ENCODE measurements at places on chromosomes 1 and 21.

DNA sequence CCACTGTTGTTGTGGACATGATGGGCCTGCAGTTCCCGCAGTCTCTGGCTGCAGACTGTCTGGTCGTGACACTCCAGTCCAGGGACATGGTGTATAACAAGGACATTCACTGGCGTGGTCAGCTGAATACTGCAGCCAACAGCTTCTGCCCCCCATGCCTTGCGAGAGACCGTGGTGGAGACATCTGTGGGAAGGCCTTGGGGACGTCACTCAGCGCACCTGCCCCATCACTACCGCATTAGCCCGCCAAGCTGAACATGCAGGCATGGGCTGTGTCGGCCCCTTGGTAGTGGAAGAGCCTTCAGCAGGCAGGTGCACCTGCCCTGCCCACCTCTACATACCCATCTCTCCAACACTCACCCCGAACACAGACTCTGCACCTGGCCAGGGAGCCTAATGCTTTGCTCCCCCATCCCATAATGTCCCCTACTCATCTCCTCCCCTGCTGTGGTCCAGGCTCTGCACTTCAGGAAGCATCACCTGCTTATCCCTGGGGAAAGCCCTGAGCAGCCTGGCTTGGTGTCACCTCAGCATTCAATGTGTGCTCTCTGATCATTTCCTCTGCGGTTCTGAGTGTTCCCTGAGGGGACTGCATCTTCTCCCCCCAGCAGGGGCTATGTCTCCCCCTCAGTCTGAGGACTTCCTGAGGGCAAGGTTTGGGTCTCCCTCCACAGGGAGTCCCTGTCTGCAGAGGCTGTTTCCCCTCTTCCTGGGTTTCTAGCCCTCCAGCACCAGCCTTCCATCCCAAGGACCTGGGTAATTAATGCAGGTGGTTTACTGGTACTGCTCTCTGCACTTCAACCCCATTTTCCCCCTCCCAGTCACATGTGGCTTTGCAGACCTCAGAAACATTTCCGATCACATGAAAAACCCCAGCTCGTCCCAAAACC lies 3.2 kb downstream of the PGLYRP4 start:
- no peak for DNase-seq

GRCh38 chr1:154926201-154926600 lies 10.3 kb downstream of the PMVK start:
- DNase-seq = no peak

- DNase-seq = peak; percentile 78
Measured at GRCh38 chr1:93552741-93553455, 105.0 kb downstream of the FNBP1L start.

DNA sequence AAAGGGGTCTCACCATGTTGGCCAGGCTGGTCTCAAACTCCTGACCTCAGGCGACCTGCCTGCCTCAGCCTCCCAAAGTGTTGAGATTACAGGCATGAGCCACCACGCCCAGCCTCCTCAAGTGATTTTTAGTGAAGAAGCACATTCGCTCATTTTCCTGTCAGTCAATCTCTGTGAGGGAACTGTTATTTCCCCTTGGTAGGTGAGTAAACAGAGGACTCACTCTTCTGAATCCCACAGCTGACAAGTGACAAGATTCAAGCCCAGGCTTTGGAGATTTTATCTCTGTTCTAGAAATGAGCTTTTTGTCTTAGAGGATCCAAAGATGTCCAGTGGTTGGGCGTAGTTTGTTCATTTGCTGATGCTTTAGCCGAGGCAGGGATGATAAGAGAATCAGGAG lies 43.9 kb upstream of the TACSTD2 start:
- no peak for DNase-seq

DNA sequence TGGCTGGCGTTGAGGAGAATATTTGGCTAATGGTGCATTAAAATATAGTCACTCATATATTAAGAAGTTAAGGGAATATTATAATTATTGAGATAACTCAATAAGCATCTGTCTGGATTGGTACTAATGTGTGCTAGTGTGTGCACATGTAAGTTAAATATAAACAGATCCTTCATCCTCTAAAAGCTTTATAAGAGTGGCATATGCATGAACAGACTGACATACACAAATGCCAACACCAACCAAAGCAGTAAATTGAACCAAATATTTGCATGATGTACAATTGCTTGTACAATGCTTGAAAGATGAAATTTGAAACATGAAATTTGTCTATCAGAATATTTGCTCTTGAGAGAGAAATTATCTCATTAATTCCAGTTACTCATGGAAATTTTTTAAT lies 344.9 kb downstream of the ADGRL2 start:
- no peak for DNase-seq

DNA sequence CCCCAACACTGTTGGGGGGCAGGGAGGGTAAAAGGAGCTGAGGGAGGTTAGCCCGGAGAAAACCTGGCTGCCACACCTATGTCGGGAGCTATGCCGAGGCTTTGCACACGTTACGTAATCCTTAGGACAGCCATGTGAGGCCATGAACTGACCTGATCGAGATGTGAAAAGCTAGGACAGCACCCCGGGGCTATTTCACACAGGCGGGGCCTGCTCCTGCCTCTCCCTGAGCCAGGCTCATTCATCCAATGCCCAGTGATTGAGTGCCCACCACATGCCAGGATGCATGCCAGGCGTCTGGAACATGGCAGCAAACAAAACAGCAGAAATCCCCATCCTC lies 30.2 kb downstream of the LDLRAP1 start:
- DNase-seq = no peak

DNA sequence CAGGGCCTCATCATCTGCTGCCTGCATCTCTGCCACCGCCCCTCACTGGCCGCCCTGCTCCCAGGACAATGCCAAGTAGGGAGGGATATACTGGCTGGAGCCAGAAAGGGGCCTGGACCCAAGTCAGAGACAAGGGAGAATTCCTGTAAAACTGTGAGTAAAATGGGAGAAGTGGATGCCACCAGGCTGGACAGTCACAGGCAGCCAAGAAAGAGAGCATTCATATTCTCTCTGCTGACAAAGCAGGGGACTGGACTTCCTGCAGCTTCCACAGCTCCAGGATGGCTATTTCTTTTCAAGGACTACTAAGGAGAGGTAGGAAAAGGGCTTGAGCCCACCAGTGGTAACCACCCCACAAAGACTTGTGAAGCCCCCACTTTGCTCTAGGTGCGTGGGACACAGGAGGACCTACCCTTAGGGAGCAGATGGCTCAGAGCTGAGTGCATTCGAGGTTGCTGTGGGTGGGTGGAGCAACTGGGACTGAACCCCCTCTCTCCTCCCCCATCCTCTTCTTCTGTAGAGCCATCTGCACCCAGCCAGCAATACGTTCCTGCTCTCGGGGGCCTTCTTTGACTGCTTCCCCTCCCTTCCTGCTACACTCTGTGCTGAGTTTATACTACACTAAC lies 57.5 kb downstream of the GLIS1 start:
- no peak for DNase-seq

GRCh38 chr1:15254559-15254958 lies 7.5 kb downstream of the FHAD1 start:
- peak; percentile 34 for DNase-seq

DNA sequence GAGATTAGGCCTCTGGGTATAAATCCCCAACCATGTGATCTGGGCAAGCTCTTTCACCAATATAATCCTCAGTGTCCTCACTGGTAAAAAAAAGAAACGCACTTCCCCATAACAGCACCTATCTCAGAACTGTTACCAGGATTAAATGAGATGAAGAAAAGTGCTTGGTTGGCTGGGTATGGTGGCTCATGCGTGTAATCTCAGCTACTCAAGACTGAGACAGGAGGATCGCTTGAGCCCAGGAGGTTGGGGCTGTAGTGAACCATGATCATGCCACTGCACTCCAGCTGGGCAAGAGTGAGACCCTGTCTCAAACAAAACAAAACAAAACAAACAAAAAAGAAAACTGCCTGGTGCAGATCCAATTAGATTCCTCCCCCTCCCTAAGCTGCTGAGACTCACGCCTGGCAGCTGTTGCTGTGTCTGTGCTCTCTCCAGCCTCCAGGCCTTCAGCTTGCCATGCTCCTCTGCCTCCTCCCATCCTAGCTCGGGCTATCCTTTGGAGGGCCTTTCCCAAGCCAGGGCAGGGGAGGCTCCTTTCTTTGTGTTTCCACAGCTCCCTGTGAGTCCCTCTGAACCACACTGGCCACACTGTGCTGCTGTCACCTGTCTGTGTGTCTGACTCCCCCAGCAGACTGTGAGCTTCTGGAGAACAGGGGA lies 19.0 kb downstream of the CYB5RL start:
- no peak for DNase-seq

DNA sequence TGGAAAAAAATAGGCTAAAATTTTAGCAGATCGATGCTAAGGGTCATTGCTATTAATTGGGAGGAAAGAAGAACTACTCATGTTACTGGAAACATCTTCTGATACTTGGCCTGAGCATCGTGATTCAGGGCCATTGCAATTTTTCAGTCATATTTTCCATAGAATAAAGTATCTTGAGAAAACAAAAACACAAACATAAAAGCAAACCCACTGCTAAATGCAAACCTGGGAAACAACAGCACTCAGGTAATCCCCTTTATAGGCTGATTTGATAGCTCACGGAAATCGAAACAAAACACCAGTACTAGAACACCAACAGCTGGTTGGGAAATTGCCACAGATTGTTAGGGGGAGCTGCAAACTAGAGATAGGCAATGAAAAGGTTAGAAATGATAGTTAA lies 172.9 kb upstream of the ESRRG start:
- no peak for DNase-seq

DNA sequence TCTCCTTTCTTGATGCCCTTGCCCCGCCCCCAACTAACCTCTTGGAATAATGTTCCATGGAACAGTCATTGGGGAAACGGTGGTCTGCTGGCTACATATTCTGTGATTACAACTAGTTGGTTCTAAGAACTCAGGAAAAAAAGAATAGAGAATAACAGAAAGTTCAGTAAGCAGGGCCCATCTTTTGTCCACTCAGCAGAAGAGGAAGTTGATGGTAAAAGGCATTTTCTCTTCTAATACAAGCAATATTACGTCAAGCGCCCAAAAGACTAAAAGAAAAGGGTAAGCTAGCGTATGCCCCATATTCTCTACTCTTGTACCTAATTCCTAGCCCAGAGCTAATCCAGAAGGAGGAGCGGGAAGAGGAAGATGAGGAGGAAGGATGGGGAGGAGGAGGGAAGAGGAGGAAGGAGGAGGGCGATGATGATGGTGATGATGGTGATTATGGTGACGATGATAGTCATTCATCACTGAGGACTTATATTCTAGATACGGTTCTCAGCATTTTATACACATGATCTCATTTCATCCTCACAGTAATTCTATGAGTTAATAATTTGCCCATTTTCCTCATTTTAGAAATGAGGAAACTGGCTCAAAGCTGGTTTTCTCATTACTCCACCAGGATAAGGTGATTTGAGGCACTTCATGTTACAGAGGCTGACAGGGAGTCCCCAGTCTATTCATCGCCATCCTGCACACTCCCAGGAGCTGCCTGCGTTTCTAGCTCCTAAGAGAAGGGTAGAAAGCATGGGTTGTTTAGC lies 76.6 kb upstream of the EFHD2 start:
- DNase-seq = no peak

DNA sequence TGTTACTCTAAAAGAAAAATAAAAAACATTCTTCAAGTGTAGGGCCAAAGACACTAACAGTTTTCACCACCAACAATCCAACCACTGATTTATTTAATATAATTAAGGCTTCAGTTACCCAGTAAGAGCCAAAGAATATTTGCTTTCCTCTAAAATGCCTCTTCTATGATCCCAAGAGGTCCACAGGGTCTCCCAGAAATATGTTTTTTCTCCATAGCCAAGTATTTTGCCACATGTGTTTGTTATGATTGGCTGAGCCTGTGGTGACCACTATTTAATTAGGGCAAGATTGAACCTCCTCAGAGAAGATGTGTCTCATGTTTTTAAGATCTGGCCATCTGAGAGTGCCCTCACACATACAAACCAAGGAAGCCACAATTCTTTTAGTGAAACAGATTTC lies 135.9 kb downstream of the TPR start:
- no peak for DNase-seq
